ENCODE measurements at places on chromosomes 12 and 14.

DNA sequence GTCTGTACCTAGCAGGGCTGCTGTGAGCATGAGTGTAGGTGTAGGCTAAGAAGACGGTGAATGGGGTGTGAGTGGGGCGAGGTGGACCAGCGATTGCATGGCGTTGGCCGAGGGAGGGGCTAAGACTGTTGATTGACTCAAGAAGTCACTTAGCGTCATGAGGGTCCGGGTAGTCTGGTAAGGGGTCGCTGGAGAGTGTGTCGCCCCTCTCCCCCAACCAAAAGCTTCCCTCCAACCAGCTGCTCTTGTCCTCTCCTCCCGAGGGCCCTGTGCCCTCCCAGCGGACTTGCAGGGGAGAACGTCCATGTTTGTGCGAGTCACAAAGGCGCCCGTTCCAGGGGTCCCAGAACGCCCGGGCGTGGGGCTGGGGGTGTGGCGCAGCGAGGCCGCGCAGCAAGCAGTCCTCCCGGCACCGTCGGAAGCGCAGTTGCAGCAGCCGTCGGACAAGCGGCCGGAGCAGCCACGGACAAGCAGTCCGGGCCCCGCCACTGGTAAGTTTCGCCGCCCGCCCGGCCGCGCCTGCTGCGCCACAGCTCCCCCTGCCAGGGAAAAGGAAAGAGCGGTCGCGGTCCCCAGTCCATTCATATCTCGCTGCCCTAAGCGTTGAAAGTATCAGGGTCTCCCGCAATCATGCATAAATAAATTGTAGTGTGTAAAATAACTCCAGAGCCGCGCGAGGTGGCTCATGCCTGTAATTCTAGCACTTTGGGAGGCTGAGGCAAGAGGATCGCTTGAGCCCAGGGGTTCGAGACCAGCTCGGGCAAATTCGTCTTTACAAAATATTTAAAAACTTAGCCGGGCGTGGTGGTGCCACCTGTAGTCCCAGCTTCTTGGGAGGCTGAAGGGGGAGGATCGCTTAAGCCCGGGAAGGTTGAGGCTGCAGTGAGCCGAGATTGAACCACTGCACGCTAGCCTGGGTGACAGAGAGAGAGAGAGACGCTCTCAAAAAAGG lies at the start of gene CCDC63:
CCDC63 (plus strand) TSS at position 373 of the 952 bp plus-strand sequence. CDS start 5,968 bp downstream, outside the sequence.
- no peak for DNase-seq

DNA sequence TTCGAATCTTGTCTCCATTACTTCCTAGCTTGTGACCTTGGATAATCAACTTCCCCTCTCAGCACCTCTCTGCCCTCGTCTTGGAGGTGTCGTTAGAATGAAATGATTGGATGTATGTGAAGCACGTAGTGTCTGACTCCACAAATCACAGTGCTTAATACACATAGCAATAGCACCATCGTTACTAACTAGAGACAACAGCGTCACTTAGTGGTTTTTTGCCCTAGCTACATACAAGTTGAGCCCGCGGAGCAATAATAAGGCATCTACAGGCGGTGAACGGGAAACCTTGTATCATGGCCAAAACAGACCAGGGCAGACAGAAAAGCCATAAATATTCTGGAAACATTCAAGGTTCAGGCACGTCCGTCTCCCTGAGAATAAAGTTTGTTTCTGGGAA lies 154.9 kb downstream of the ASCL4 start:
- no peak for DNase-seq

- no peak for DNase-seq
Measured at GRCh38 chr14:23365732-23366425, 907 bp upstream of the EFS start.

DNA sequence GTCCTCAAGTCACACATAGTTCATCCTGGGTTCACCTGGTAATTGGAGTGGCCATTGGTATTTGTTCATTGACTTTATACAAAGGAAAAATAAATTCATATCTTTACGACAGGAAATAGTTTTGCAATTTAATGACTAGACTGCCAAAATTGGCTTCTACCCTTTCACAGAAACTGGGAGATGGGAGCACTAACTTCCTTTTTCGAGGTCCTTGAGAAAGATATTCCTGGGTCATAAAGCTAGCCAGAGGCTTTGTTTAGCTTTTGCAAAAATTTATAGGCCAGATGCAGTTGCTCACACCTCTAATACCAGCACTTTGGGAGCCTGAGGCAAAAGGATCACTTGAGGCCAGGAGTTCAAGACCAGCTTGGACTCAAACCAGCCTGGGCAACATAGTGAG lies 10.2 kb upstream of the OR11G2 start:
- no peak for DNase-seq

- no peak for DNase-seq
Measured at GRCh38 chr14:103186241-103186822, 63.1 kb downstream of the TNFAIP2 start.

DNA sequence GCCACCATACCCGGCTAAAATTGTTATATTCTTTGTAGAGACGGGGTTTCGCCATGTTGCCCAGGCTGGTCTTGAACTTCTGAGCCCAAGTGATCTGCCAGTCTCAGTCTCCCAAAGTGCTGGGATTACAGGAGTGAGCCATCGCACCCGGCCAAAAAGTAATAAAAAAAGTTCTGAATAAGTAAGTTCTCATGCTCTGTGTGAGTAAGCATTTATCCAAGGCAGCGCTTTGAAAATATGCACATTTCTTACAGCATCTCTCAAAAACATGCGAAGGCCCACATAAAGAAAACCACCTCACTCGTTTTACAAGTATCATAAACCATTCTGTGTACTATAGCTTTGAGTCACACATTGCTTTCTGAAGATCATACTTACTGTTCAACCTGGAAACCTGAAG lies 8.6 kb downstream of the GIT2 start:
- no peak for DNase-seq

GRCh38 chr12:112117685-112118084 lies 7.7 kb upstream of the TRAFD1 start:
- DNase-seq: no peak

DNA sequence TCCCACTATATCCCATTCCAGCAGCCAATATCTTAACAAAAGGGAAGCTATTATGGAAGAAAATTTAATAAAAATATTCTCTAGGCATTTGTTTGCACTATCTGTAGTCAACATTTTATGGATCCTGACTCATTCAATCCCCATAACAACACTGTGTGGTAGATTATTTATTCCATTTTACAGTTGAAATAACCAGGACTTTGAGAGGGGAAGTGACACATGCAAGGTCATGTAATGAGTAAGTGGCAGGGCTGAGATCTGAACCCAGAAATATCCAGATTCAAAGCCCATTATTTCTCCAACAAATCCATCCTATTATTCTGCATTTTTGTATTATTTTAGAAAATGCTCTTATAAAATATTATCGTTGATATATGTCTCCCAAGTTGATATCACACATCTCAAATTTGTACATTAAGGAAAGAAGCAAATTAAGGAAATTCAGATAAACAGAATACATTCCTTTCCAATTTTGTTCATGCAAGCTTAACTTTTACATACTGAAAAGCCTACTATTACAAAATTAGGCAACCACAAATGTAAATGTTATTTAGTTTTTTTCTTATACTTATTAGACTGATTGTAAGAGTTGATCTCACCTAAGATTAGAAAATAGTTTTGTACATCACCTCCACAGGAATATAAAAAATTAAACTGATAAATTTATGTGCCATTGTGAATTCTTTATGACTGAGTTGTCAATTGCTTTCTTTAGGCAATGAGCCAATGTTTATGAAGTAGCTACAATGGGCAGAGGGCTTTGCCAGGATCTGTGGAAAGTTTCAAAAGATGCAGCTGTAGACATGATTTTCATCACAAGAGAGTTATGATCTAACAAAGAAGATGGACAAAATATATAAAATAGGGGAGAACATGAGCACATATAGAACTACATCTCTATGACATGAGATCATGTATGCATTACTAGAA lies 55.1 kb upstream of the E2F7 start:
- no peak for DNase-seq

GRCh38 chr12:2691345-2692071 lies 103.3 kb upstream of the FKBP4 start:
- DNase-seq: no peak

GRCh38 chr12:27673101-27673718 lies 23.0 kb upstream of the REP15 start:
- no peak for DNase-seq

- DNase-seq: no peak
Measured at GRCh38 chr12:56315249-56315621, 553 bp downstream of the CNPY2 start.

GRCh38 chr14:56752428-56752827 lies 57.9 kb downstream of the OTX2 start:
- no peak for DNase-seq

- no peak for DNase-seq
Measured at GRCh38 chr14:71418532-71419245, 511.4 kb downstream of the PCNX1 start.

DNA sequence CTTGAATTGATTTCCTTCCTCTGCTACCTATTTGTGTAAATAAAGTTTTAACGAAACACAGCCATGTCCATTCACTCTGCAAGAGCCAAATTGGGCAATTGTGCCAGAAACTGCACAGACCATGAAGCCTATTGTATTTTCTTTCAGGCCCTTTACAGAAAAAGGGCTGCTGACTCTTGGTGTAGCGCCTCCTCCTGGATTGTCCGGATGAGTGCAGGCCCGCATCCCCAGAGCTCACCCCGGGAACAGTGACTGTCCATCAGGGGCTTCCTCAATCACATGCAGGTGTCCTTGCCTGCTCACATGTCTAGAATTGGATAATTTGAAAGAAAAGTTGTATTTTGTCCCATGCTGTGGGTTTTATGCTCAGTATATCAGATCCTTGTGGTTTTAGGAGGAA lies 1282.2 kb downstream of the AACS start:
- no peak for DNase-seq

GRCh38 chr12:123119808-123120207 lies 31.1 kb downstream of the PITPNM2 start:
- DNase-seq: no peak

DNA sequence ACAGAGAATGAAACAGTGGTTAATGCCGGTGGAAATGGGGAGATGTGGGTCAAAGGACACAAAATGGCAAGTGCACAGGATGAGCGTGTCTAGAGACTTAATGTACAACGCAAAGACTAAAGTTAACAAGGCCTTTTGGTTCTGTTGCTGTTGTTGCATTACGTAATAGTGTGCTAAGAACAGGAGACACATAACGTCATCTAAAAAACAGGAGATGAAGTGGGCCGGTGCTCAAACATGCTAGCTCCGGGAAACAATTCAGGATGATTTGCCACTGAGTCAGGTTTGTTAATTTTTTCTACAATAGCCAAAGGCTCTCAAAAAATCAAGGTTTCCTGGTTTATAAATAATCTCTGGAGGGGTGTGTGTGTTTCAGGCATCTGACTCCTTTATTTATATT lies 55.5 kb downstream of the ETV6 start:
- DNase-seq: no peak

DNA sequence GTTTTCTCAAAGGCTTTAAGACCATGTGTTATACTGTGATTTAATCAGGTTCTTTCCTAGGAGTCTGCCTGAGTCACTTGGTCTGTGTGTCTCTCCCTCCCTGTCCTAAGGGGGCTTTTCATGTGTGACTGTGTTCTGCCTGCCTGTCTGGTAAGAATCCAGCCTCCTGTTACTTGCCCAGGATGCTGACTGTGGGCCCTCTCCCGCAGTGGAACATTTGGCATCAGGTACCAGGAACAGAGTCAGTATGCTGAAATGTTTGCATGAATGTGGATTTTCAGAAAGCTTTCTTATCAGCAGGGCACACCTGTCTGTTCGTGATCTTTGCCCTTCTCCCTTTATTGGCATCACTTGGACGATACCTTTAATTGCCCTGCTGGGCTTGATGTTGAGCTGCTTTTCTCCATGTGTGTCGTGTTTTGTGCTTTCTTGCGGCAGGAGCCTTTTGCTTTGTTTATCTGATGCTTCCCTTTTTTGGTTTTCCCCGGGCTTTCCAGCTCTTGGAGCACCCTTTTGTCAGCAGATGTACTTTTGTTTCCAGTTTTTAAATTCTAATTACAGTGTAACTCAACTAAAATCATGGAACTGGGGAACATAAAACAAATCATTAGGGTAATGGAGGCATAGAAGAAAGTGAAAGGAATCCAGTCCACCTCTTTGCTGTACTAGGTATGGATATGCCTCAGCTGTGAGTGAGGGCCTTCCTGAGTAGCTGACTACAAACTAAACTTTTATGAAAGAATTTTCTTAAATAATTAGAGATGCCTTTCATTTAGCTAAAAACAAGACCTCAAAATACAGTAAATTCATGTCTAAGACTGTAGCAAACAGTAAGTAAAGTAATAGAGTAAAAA lies 72.5 kb downstream of the TRAF3 start:
- DNase-seq: no peak

DNA sequence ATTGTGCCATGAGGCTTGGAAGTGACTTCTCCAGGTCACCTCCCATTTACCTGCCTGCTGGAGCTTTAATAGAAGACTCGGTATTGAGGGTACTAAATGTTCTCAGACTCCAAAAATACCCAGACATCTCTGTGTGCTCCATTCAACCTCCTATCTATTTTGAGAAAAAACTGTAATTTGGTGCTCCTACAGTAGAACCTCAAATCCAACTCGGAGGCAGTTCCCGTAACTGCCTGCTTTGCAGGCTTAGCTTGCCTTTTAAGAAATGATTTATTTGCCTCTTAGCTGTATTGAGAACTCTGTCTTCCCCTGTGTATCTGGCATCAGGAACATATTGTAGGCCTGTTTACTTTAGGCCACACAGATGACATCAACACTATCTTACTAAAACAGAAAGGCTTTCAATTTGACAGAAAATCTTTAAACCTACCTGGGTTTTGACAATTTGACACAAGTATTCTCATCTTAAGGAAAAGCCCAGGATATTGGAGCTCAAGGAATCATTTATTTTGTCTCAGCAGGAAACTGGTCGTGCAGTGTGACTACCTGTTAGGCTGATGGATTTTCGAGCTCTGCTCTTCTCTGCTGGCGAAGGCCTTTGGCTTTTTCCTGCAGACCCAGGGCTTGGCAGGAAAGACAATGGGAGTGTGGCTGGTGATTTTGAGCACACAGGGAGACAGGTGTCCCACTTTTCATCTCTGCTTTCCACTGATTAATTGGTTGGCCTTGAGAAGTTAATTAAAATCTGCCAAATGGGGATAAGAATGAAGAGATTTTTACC lies 314.8 kb downstream of the SNAPC1 start:
- no peak for DNase-seq

DNA sequence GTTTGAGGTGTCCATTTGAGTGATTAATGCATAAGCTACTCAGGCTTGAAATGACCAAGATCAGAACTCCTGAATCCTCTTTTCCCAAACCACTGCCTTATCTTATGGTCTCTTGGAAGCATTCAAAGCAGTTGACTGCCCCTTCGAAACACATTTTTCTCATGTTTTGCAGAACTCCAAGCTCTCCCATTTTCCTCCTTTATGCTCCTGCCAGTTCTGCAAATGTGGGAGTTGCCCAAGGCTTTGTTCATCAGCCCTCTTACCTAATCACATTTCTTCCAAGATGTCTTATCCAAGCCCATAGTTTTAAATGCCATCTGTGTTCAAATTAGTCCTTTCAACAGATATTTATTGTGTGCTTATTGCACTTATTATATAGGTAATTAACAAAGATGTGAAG lies 1.8 kb upstream of the DNAAF2 start:
- no peak for DNase-seq

DNA sequence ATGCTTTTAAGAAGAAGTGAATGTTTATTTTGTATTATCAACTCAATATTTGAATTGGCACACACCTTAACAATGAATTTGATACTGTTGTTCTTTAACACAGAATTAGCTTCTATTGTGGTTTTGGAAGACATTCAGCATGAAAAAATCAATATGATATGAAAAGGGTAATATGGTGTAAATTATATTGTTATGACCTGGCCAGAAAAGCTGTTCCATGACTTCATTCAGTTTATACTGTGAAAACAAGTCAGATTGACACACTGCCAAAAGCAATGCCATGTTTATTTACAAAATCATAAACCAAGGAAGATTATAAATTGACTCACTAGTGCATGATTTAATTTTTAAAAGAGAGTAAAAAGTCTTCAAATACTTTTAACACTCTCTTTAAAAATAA lies 851.4 kb upstream of the SEL1L start:
- no peak for DNase-seq
